Uterus (tissue), 4 donors: ENCODE measurements at places on chromosomes 7 and 10.

DNA sequence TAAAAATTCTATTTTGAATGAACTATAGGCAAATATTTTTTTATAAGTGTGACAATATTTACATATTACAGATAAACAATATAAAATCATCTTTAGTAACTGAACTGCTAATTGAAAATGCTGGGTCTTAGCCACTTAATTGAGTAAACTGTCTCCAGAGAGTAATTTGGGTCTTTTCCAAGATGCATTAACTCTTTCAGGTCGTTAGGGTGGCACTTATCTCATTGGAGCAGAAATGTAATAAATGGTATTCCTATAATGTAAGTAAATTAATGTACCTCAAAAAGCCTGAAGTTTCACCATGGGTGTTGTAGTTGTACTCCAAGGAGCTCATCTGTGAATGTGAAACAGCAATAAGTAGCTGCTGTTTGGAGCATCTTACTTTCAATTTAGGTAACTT, 208.5 kb downstream of the EXOC4 start:
- no peaks in the 10 kb centered on the region for H3K36me3 ChIP-seq
- DNase-seq: no peak
- H3K4me1 ChIP-seq: no peaks in the 10 kb centered on the region
- H3K4me3 ChIP-seq: no peak overlapping the region
- no peak overlapping the region for H3K27ac ChIP-seq

GRCh38 chr10:67282871-67283270, 357.0 kb downstream of the LRRTM3 start:
- no peak overlapping the region for H3K27ac ChIP-seq
- H3K4me1 ChIP-seq: no peaks in the 10 kb centered on the region
- no peaks in the 10 kb centered on the region for H3K27me3 ChIP-seq
- H3K36me3 ChIP-seq: no peaks in the 10 kb centered on the region
- no peak overlapping the region for H3K4me3 ChIP-seq
- no peak for DNase-seq

DNA sequence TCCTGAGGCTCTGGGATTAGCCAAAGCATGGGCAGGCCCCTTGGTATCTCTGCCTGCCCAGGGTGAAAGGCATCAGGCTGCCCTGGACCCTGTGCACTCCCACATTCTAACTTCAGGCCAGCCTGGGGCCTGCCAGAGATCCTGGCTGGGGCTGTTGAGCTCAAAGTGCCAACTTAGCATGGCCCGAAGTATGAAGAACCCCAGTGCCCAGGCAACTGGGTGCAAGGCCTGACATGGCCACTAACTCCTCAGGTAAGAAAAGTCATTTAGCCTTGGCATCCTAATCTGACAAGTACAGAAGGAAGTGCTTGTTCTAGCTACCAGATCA, 43.2 kb downstream of the FAM53B start:
- no peaks in the 10 kb centered on the region for H3K36me3 ChIP-seq

GRCh38 chr10:28558923-28559508, 26.1 kb downstream of the WAC start:
- H3K4me3 ChIP-seq: no peak overlapping the region
- no peaks in the 10 kb centered on the region for H3K4me1 ChIP-seq

DNA sequence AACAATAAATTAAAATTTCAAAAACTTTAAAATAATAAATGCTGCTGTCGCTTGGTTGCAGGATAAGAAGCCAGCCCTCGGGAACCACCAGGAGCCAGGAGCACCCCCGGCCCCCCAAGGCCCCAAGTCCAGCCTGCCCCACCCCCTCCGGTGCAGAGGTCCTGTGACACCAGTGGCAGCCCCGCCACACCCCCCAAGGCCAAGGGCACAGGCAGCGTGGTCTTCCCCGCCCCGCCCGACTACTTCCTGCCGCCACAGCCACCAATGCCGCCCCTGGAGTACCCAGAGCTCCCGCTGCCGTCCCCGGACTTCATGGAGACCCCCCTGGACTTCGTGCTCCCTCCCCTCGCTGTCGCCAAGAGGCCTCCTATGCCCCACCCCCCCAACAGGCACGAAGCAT, 44.5 kb upstream of the PDSS1 start:
- H3K27me3 ChIP-seq: no peaks in the 10 kb centered on the region
- H3K4me3 ChIP-seq: no peak overlapping the region
- H3K4me1 ChIP-seq: no peaks in the 10 kb centered on the region
- no peak for DNase-seq
- no peak overlapping the region for H3K27ac ChIP-seq

DNA sequence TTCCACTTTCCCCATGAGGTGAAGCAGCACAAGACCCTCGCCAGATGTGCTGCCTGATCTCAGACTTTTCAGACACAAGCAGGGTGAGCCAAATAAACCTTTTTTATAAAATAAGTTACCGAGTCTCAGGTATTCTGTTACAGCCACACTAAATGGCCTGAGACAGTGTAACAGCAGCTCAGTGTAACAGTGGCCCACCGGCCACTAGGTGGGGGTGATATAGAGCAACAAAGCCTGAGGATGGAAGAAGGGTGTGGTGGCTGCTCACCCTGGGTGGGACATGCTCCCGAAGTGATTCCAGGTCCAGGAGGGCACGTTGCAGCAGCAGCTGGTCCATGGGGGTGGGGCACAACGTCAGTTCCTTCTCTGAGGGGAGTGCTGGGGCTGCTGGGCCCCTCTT, 44.6 kb downstream of the BMS1 start:
- H3K27ac ChIP-seq: no peak overlapping the region
- no peaks in the 10 kb centered on the region for H3K27me3 ChIP-seq
- DNase-seq: no peak
- no peaks in the 10 kb centered on the region for H3K4me1 ChIP-seq
- no peak overlapping the region for H3K4me3 ChIP-seq

- H3K36me3 ChIP-seq: no peaks in the 10 kb centered on the region
- no peaks in the 10 kb centered on the region for H3K4me1 ChIP-seq
- no peak overlapping the region for H3K4me3 ChIP-seq
- H3K27ac ChIP-seq: no peak overlapping the region
- H3K27me3 ChIP-seq: no peaks in the 10 kb centered on the region
Measured at GRCh38 chr10:90373911-90374310, 483.9 kb downstream of the HTR7 start.

DNA sequence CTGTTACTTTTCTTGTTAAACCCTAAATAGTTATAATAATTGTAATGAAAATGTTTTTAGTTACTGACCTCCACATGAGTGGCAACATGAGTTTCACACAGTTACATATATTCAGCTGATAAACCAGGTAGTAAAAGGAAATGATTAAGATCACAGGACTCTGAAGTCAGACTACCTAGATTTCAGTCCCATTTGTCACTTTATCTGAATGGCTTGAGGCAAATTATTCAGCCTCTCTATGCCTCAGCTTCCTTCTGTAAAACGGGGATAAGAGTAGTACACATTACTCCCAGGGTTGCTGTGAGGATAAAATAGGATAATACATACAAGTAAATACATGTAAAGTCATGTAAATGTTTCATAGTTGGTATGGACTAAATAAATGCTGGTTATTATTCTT, 254.3 kb upstream of the LRRTM3 start:
- H3K27ac ChIP-seq: no peak overlapping the region
- DNase-seq: no peak
- H3K36me3 ChIP-seq: no peaks in the 10 kb centered on the region

DNA sequence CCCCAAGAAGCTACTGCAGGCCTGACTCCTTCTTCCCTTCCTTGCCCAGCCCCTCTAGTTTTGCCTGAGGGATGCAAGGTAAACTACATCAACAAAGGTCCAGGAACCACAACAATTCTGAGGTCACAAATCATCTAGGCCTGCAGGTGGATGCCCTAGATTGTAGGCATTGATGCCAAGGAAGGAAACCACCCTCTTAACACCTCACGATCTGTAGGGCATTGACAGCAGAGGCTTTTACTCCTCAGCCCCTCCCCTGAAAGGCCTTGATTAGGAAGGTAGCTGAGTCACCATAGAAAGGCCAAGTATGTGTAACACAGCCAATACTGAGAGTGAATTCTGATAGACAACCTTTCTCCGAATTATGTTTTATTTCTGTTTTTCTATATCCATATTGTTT, 46.7 kb upstream of the FAM3C start:
- no peaks in the 10 kb centered on the region for H3K27me3 ChIP-seq
- H3K36me3 ChIP-seq: no peaks in the 10 kb centered on the region
- no peak for DNase-seq
- H3K4me3 ChIP-seq: no peak overlapping the region
- H3K27ac ChIP-seq: no peak overlapping the region
- H3K4me1 ChIP-seq: peaks cover 7% of the 10 kb centered on the region

GRCh38 chr10:44992070-44992731, 8.5 kb upstream of the ZNF22 start:
- H3K27me3 ChIP-seq: no peaks in the 10 kb centered on the region
- peak overlapping the region; percentile 94 for H3K27ac ChIP-seq
